ENCODE measurements at places on chromosomes 12 and 14.

DNA sequence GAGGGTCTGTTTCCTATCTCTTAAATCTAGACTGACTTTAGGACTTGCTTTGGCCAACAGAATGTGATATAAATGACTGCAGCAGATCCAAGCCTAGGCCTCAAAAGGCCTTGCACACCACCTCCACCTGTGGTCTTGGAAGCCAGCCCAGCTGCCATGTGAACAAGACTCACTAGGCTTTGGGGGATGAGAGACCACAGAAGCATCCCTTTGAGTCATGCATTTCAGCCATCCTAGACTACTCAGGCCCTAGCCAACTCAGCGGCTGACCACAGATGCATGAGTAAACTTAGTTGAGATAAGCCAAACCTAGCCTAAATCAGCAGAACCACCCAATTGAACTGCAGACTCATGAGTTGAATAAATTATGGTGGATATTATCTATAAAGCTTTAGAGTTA lies 87.7 kb downstream of the KCNH5 start:
- no peak for DNase-seq

DNA sequence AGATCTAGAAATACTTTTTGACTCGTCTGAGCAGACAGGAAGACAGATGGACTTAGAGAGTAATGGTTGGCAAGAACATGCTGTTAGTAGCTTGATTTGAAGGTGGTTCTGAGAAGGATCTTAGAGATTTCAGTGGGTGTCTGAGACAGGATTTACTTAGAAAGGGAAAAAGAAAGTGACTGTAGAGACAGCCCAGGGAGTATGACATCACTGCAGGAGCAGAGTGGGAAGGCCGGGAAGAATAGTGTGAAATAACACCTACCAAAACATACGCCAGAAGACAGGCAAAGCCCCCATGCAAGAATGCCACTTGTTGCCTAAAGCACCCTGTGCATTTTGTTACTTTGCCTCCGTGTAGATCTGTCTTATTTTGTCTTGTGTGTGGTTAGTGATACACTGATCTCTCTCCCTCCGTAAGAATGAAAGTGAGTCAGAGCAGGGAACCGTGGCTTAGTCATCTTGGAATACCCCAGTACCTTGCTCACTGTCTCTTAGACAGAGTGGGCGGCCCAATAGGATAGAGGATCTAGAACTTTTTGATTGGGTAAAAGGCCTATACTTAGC lies 161.3 kb upstream of the IFNG-AS1 start:
- DNase-seq, result no peak

DNA sequence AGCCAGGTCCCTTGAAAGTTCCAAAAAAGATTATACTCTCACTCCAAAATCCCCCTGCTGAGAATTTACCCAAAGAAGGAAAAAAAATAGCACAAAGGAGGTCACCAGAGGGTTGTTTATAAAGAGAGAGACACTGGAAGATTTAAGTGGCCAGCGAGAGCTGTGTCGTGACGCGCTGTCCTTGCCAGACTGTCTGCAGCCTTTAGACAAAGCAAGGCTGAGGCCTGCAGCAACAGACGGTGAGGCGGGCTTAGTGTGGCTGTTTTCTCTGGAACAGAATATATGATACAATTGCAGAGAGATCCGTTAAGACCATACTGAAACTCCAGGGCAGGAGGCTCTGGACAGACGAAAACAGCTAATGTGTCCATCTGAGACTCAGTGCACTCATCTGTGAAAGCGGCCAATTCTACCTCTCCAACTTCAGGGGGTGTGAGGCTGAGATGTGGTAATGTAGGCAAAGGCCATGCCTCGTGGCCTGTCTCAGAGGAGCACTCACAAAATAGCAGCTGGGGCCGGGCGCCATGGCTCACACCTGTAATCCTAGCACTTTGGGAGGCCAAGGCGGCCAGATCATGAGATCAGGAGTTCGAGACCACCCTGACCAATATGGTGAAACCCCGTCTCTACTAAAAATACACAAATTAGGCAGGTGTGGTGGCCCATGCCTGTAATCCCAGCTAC lies 36.2 kb downstream of the ANAPC7 start:
- DNase-seq, result peak; percentile 22

GRCh38 chr14:85702191-85702590 lies 172.2 kb downstream of the FLRT2 start:
- DNase-seq, result no peak

- DNase-seq, result no peak
Measured at GRCh38 chr12:116955382-116956021, 44.8 kb downstream of the FBXW8 start.

- no peak for DNase-seq
Measured at GRCh38 chr12:22160396-22161003, 114.5 kb downstream of the CMAS start.

- no peak for DNase-seq
Measured at GRCh38 chr14:35107866-35108265, 13.9 kb downstream of the PPP2R3C start.

GRCh38 chr12:67434671-67435370 lies 165.7 kb downstream of the CAND1 start:
- DNase-seq, result no peak

DNA sequence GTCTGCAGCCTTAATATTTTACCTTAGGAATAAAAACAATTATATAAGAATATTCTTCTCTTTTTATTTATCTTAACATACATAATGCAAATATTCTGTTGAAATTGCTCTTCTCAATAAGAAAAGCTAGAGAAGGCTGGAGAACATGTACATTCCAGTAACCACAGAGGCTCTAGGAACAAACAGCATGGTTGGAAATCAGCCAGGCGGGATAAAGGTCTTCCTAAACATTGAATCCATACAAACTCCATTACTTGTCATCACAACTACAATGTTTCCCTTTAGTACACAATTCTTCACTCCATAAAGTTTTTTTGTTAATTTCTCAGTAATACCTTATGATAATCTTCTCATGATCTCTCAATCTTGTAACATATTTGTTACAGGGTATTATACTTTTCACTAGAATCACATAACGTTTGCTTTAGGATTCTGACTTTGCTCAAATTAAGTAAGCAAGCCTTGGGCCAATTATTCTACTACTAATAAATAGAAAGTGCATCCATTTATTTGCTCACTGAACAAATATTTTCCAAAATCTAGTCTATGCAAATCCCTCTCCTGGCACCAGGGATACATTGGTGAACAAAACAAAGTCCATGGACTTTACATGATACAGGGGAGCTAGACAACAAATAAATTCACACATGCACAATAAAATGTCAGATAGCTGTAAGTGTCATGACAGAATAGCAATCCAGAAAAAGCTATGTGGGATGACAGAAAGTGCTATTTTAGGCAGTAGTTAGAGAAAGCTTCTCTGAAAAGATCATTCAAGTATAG lies 237.5 kb upstream of the TMTC1 start:
- DNase-seq, result no peak

DNA sequence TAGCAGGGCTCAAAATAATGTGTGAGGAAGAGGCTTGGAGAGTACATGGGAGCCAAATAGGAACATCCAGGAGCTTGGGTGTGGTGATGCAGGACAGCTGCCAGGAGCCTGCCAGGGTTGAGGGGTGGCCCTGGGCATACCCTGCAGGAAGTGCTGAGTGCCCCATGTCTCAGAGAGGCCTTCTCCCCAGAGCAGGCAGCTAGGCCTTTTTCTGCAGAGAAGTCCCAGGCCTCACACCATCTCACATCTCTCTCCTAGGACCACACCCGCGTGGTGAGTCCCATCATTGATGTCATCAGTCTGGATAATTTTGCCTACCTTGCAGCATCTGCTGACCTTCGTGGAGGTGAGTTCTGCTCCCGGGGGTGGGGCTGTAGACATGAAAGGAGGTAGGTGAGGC lies 66.9 kb downstream of the ERH start:
- no peak for DNase-seq

DNA sequence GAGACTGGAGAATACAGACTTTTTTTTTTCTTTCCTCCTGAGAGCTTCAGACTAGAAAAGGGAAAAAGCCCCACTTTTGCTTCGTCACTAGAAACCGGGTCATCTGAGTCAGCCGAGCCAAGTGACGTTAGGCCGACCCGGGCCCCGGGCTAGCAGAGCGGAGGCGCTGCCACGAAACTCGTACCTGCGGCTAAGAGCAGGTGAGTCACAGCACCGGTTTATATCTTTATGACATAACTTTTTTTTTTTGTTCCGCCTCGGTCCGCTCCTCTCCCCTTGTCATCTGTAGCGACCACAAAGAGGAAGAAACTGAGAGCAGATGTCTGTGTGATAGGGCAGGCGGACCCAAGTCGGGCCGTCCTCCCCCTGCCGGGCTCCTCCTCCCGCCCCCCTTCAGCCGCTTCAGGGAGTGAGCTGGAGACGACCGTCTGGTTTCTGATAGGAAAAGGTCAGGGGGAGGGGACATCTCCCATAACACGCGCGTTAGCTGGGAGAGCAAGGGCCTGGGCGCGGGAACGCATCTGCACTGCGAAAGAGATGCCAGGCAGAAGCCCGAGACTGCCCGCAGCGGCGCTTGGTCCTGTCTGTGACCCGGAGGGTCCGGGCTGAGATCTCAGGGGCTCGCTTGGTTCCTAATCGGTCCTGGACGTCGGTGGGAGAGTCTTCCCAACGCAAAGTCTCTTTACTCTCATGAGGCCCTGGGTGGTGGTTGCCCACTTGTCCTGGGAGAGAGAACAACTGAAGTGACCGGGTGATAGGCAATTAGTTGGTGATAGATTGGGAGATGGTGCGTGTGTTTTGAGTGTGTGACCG lies 586 bp downstream of the TTC6 start:
- DNase-seq, result no peak

DNA sequence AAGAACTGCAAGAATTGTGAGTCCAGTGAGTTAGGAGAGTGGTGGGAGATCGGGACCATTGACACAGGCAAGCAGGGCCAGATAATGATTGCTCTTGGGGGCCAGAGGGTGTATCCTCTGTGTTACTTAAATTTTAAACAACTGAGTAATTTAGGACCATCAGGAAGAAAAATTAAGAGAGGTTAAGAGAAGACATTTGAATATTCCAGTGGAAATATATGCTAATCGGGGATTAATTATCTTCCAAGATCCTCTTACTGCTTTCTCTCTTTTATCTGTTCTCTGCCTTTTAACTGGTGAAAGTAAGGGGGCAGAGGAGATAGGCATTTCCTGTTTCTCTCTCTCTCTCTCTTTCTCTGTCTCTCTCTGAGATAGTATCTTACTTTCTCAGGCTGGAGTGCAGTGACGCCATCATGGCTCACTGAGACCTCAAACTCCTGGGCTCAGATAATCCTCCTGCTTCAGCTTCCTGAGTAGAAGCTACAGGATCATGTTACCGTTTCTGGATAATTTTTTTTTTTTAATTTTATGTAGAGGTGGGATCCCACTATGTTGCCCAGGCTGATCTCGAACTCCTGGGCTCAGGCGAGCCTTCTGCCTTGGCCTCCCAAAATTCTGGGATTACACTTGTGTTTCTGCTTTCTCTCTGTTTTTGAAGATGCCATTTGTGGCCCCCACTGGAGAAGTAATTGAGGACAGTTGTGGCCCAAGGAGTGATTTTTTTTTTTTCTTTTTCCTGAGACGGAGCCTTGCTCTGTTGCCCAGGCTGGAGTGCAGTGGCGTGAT lies 85.1 kb downstream of the DIP2B start:
- no peak for DNase-seq

GRCh38 chr12:1592444-1593173 lies 1.8 kb downstream of the FBXL14 start:
- DNase-seq, result no peak

- DNase-seq, result no peak
Measured at GRCh38 chr12:52193991-52194390, 2.2 kb upstream of the KRT80 start.

DNA sequence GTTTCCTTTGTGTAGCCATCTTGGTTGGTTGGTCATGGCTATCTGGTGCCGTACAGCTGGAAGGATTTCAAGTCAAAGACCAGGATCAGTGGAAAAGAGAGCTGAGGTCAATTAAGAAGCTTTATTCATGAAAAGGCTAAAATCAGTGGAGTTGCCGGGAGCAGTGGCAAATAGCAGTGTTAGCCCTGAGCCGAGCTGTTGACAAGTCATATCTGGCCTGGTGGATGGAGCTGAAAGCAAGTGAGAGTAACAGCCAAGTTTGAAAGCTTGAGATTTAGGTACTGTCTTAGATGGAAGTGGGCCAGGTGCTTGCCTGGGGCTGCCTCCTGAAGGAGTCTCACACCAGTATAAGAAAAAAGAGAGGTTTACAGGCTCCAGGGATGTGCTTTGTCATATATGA lies 9.0 kb downstream of the BATF start:
- DNase-seq, result no peak

- DNase-seq, result peak; percentile 29
Measured at GRCh38 chr14:74240794-74241651, 1.8 kb downstream of the VSX2 start.

DNA sequence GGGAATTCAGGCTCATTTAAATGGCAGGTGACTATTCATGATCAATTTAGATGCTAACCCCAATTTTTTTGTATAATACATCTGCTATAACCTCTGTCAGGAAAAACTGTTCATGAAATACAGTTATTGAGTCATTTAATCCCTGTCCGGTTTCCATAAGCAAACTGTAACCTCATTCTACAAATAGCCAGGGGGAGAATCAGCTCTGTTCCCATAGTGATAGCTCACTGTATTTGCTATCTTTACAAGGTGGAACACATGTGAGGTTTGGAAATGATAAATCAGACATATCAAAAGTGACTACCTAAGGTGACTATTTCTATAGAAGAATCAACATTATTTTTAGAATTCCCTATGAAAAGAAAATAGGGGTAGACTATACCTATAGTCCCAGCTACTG lies 38.6 kb upstream of the VPS33A start:
- DNase-seq, result no peak

DNA sequence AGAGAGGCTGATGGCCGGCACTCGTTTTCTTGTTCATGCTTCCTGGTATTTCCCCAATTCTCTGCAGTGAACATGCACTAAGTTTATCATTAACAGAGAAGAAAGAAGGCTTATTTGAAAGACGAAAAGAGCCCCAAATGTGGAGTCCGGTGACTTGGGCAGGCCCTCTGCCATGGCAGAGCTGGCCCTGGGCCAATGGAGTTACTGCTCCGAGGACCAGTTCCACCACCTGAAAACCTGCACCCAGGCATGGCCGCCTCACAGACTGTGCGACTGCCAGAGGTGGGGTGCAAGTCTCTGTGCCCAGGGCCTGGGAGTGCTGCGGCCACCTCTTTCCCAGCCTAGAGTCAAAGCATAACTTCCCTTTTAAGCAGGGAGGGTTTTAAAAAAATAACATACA lies 24.9 kb downstream of the DEGS2 start:
- DNase-seq, result no peak

DNA sequence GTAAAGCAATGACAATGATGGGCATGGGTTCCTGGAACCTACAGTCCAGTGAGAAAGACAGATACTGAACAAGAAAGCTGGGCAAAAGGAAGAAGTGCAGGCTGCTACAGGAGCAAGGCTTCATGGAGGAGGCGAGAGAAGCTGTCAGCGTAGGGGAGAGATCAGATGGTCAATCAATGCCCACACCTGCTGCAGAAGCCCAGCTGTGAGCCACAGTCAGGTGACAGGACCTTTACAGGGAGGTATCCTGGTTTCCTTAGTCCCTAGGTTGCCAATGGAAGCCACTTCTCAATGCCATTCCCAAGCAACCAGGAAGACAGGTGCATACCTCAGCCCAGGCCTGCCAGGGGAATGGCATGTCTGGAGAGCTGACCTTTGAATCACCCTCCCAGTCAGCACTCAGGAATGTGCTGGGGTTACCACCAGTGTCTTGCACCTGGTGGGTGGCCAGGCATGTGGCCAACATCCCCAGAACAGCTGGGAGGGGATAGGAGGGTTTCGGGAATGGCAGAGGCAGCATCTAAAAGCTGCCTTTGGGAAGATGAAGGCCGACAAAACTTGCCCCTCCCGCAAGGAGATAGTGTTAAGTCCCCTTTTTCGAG lies 170.3 kb downstream of the TTC7B start:
- DNase-seq, result no peak

Measured in left kidney (tissue), 8 donors.